Effector CD8-positive, alpha-beta T cell (primary cell): ENCODE measurements at places on chromosomes 4 and X.

DNA sequence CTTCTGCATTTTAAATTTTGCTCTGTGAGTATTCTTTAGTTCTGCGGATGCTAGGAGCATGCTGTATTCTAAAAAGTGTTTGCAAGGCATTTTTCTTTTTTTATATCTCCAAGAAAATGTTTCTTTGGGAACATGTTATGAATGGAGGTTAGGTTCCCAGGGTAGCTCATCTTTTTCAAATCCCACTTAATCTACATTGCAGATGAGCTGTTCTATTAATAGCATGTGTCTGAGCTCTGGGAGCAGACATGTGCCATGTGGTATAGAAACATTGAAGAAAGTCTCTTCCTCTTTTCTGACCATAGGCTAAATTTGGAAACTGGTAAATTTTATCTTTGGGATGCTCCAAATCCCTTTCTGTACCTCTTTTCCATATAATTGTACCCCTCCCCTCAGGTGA lies 23.2 kb downstream of the DIAPH2 start:
- DNase-seq: no peak

- DNase-seq: no peak
These were observed 89.6 kb upstream of the MAD2L1 start for GRCh38 chr4:120156120-120156718.

DNA sequence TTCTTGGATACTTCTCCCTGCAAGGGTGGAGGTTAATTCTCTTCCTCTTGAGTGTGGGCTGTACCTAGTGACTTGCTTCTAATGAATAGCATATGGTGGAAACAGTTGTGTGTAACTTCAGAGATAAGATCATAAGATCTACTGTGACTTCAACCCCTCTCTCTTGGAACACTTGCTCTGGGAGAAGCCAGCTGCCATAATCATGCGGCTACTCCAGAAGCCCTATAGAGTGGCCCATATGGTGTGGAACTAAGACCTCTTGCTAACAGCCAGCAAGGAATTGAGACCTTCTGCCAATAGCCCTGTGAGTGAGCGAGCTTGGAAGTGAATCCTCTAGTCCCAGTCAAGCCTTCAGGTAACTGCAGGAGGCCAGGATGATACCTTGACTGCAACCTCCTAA lies 81.1 kb downstream of the RBMX2 start:
- DNase-seq: no peak

DNA sequence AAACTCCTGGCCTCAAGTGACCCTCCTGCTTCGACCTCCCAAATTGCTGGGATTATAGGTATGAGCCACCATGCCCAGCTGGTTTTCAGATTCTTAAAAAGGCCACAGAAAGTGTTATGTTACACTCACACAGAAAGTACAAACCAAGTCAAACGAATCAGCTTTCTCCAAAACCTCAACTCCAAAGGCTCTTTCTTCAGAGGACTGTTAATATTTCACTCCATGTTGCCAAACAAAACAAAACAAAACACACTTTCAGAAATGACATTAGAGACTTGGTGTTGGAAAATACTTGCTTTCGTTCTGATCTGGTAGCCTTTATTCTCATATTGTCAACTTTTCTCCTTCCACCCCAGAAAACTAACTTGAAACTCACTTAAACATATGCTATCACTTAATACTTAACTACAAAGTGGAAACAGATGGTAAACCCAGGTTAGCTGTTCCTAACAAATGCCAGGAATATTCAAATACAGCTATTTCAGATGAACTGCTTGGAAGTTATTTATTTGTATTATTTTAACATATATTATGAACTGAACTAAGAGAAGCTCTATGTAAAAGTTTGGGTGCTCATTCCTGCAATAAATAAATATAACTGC lies 34.7 kb downstream of the RLIM start:
- DNase-seq: no peak

DNA sequence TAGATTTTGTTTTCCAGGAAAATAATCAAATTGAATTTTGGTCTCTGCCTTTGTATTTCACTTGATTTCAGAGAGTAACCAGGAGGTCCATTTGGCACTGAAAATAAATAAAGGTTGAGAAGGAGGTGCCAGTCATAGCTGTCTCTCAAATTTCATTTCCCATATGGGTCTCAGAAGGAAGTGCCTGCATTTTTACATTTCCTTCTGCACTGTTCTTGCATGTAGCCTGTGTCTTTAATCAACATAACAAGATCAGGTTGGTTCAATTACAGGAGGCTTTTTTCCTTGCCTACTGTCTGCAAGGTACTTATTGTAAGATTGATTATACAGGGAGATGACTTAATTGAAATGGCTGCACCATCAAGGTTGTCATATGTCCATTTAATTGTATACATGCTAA lies 15.7 kb downstream of the LRRC66 start:
- no peak for DNase-seq

GRCh38 chrX:151702741-151703340 lies 7.6 kb downstream of the PRRG3 start:
- no peak for DNase-seq

GRCh38 chrX:12301288-12301687 lies 163.0 kb downstream of the FRMPD4 start:
- DNase-seq: no peak

GRCh38 chrX:43005561-43005960 lies 227.6 kb upstream of the PPP1R2C start:
- no peak for DNase-seq

GRCh38 chrX:118780509-118780908 lies 43.1 kb upstream of the ZCCHC12 start:
- no peak for DNase-seq

- no peak for DNase-seq
These were observed 47.7 kb downstream of the RPS6KA3 start for GRCh38 chrX:20218836-20219505.

DNA sequence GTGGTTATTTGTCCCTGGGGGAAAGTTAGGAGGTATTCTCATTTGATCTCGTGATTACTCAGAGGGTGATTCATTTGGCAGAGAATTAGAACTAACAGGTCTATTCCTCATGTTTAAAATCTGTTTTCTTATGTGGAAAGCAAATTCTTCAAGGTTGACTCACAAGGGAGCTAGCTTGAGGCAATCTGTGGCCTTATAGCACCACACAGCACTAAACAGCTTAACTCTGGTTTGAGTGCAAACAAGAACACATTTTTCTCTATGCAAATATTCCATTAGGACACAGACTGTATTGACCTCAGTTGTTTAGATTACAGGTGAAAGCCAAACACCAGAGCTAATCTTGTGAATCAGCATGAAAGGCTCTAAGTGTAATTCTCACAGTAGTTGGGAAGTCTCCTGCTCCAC lies 694.4 kb upstream of the POU3F4 start:
- no peak for DNase-seq

DNA sequence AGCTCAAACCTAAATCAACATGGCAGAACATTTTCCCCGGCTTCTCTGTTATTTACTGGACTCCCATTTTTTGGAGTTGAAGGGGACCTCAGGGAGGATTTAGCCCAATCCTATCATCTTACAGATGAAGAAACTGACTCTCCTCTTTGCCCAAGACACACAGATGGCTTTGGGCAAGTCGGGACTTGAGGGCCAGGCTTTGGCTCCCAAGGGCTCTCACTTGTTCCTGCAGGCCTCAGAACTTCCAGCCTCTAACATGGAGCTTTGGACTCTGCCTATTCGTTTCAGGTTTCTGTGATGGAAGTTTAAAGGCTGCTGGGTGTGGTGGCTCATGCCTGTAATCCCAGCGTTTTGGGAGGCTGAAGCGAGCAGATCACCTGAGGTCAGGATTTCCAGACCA lies 59.5 kb downstream of the RHOH start:
- DNase-seq: no peak

DNA sequence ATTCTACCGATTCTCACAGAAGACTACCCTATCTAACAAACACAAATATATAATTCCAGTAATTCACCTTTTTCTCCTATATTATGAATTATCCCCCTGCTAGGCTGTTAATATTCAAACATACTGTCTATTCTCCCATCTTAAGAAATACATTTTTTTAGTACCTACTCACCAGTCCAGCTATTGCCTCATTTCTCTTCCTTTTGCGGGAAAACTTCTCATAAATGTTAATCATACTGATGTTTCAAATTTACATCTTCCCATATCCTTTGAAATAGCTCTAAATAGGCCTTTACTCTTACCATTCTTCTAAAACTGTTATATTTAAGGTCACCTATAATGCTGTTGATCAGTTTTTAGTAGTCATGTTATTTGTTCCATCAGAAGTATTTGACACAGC lies 759.1 kb upstream of the SLIT2 start:
- no peak for DNase-seq

DNA sequence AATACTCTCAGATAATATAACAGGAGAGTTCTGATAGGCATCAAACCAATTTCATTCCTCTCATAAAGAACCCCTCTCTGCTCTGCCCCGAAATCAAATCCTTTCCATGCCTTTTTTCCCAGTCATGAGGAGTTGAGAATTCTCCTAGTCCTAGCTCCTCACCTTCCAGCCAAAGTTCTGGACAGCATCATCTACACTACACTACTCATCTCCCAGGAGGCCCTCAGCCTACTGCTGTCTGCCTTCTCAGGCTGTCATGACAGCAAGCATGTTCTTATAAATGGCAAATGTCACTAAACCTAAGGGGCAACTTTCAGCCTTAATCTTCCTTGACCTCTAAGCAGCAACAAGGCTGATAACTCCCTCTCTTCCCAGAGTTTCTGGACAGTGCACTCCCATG lies 26.6 kb downstream of the MAPK10 start:
- no peak for DNase-seq

DNA sequence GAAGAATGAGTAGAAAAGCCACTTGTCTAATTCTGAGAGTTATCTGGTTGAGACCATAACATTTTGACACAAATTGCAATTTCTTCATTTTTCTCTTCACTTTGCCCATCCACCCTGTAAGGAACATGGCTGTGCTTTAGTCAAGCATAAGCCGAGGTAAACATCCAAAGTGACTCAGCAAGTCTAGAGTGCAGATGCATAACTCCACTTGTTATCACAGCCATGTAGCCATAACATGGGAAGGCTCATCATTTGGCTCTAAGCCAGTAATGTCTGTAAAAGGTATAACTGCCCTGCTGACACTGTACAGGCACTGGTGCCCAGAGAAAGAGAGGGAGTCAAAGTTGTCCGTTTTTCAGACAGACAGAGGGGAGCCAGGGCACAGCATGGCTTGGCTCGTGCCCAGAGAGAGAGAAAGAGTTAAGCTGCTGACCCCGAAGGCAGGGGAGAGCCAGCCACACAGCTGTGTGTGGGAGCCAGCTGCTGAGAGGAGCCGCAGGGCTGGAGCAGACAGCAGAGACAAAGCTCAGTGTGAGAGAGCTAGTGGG lies 76.9 kb upstream of the EXOC1L start:
- no peak for DNase-seq

GRCh38 chr4:166527500-166527899 lies 654.5 kb downstream of the TLL1 start:
- DNase-seq: no peak

DNA sequence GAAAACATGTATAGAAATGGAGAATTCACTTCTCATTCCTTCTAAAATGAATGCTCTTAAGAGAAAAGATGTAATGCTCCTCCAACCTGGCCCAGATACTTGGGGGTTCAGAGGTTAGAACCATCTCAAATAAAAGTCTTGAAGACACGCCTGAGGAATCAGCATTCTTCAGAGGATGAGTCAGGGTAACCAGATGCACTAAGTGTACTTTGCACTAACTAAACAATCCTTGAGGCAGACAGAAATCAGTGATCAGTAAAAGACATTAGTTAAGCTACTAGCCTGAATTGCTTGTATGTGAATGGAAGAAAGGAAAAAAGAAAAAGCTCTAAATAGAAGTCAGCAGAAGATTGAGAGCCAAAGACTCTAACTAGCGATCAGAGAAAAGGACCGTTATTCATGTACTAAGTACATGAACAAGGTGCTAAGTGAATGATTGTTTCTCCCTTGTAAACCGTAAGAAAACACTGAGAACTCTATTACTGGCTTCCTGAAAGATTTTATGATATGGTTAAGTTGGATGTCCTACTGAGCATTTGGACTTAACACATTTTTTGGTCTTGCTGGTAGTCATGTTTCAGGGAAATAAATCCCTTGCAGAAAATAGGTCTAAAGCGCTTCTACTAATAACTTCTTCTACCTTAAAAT lies 738.3 kb downstream of the STPG2 start:
- no peak for DNase-seq

GRCh38 chr4:22668301-22668700 lies 24.4 kb upstream of the GBA3 start:
- DNase-seq: no peak

- DNase-seq: no peak
These were observed 990.0 kb upstream of the PABPC4L start for GRCh38 chr4:135191596-135191995.

GRCh38 chr4:89316211-89316610 lies 8.6 kb upstream of the GPRIN3 start:
- no peak for DNase-seq

DNA sequence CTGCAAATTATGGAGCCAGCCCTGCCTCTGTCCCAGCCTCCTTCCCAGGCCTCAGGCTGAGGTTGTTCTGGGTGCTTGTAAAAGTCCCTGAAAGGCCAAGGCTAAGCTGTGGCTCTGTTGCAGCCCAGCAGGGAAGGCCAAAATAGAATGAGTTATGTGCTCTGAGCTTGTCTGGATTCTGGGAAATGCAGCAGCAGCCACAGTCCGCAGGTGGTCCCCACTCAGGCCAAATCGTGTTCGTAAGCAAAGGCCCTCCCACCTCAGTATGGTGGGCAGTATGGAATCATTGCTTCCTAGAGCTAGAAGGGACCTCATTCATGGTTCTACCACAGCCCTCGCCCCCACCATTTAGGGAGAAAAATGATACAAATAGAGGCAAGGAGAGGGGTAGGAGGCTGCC lies 4.7 kb upstream of the TCEAL1 start:
- no peak for DNase-seq

- no peak for DNase-seq
These were observed 37.4 kb downstream of the MAML3 start for GRCh38 chr4:140116442-140117104.

- DNase-seq: no peak
These were observed 712.4 kb downstream of the IL1RAPL1 start for GRCh38 chrX:29299684-29300083.

- DNase-seq: no peak
These were observed 5.8 kb downstream of the RXFP1 start for GRCh38 chr4:158527516-158527915.

DNA sequence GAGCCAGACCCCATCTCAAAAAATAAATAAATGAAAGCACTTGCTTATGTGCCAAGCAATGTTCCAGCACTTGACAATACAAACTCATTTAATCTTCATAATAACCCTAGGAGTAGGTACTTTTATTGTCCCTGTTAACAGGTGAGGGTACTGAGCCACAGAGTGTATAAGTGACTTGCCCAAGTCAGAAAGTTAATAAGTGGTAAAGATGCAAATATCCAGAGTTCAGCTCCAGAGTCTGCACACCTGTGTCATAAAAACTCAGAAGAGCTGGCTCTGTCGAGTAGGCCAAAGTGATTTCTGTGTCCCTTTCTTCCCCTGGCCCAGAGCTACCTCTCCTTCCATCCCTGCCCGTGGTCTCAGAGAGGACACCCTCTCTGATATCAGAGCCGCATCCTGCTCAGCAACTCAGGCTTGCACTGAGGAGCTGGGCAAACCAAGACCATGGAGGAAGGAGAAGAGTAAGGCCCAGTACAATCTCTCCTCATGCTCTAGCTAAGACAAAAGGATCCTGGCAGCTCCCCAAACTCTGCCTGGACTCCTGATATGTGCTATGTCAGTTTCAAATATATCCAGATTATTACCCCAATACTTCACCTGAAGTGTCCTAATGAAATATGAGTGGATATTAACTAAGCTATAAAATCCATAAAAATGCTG lies 136.3 kb downstream of the HS6ST2 start:
- no peak for DNase-seq
